NCI-H187 treated with DMSO at 0.1 percent for 48 hours (cell line): ENCODE measurements at places on chromosomes 4 and X.

DNA sequence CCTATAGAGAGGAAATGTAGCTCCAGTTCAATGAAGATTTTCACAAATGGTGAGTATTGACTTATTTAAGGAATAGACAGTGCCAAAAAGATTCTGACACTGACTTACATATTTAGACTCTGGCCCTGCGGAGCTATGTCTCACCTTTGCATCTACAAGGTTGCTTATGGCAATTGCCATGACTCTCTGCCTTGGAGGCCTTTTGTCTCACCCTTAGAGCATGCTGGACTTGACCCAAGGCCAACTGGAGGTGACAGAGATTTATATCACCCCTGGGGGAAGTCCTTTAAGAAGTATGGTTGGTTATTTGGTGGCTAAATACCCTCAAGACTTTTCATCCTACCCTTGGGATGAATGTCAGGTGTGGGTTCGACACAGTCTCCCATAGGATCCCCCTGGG is 4.5 kb upstream of the ETDC start:
- DNase-seq, result no peak

- no peak for DNase-seq
Measured at GRCh38 chr4:82354788-82355187, 19.0 kb downstream of the HNRNPD start.

DNA sequence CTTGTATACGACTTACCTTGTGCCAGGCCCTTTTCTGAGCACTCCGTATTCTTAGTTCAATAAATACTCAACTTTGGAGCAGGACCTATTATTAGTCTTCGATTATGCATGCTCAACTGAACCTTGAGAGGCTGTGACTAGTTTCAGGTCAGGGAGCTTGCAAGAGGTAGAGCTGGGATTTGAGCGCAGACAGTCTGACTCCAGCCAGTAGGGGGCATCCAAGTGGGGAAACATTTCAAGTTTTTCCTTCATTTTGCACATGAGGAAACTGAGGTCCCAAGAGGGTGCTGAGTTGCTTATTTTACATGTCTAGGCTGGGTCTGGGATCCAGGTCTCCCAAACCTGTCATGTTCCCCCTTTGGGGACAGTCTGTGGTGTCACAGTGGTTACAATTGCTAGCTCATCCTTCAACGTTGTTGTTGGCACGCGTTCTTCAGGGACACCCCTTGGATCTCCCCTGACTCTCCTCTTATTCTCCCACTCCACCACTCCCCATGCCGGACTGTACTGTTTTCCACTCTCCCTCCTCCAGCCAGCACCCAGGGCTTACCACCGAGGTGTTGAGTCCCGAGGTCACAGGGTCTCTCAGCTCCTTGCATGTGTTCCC is 6.7 kb upstream of the PRICKLE3 start:
- DNase-seq, result no peak

DNA sequence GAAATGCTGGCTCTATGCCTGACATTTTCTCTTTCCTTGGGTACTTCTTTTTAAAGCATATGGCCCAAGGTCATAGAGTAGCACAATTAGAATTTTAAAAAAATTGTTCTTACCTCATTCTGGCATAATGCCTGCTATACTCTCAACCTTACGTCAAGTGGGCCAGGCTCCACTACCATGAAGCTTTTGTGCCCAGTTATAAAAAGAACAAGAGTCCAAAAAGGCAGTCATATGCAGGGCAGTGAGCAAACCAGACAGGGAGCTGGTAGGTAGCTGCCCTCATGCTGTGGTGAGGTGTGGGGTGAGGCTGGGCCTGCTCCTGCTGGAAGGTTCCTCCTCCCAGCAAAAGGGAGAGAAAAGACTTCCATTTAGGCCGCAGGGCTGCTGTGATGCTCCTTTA is 64.4 kb upstream of the UCP1 start:
- DNase-seq, result no peak
